ENCODE measurements at places on chromosomes 7 and 10. TPM values are rescaled to one million over a fixed set of nuclear protein-coding genes. Genes with fewer than 3 reads are reported as not detected.

Gene SLC26A5
- 0.06 TPM for polyA plus RNA-seq

Gene AKR1C8
- not detected for polyA plus RNA-seq

Gene GPC2
- polyA plus RNA-seq, result 2.2 TPM

Gene VCL
- 25.0 TPM for polyA plus RNA-seq

Gene SSC4D
- polyA plus RNA-seq, result 0.59 TPM

Gene WDR86
- polyA plus RNA-seq, result 0.28 TPM

Gene RBP4
- polyA plus RNA-seq, result 0.47 TPM

Gene CELF2
- polyA plus RNA-seq, result 2.2 TPM

Gene MBL2
- polyA plus RNA-seq, result not detected

Gene SLC18A2
- 0.39 TPM for polyA plus RNA-seq

Gene ZNF716
- polyA plus RNA-seq, result not detected

Gene TMEM229A
- polyA plus RNA-seq, result not detected

Gene HOXA1
- 2.1 TPM for polyA plus RNA-seq

Gene ASIC3
- polyA plus RNA-seq, result 1.1 TPM

Gene CYP2W1
- 1.5 TPM for polyA plus RNA-seq

Gene TAS2R4
- polyA plus RNA-seq, result 0.11 TPM

Gene TPK1
- 0.63 TPM for polyA plus RNA-seq

Gene GDF2
- polyA plus RNA-seq, result not detected

Gene HTR5A
- not detected for polyA plus RNA-seq

Gene ACTL6B
- polyA plus RNA-seq, result not detected

Gene TMEM213
- not detected for polyA plus RNA-seq

Gene PWWP2B
- polyA plus RNA-seq, result 17.6 TPM

Gene LRRC27
- 2.6 TPM for polyA plus RNA-seq

Gene OR2A7
- polyA plus RNA-seq, result 1.6 TPM

Gene CALML5
- 185 TPM for polyA plus RNA-seq

Gene CHAT
- polyA plus RNA-seq, result not detected

Gene PI4K2A
- 19.9 TPM for polyA plus RNA-seq

Gene ELOVL3
- polyA plus RNA-seq, result 0.02 TPM

Gene CTBP2
- polyA plus RNA-seq, result 33.3 TPM

Gene PNPLA8
- 11.4 TPM for polyA plus RNA-seq

Gene SLC39A12
- 0.01 TPM for polyA plus RNA-seq

Gene DPP6
- 0.24 TPM for polyA plus RNA-seq

Gene SPDYE9
- not detected for polyA plus RNA-seq

Gene PTPN20
- polyA plus RNA-seq, result 2.3 TPM

Gene ANKRD61
- polyA plus RNA-seq, result 0.04 TPM

Gene TRIM74
- 0.41 TPM for polyA plus RNA-seq

Gene DRGX
- 0.04 TPM for polyA plus RNA-seq

Gene CYP2E1
- polyA plus RNA-seq, result 15.8 TPM

Gene AVPI1
- polyA plus RNA-seq, result 9.8 TPM

Gene PTPRE
- 5.5 TPM for polyA plus RNA-seq

Gene STEAP4
- 3.7 TPM for polyA plus RNA-seq

Gene SOSTDC1
- 2.1 TPM for polyA plus RNA-seq

Gene CYP26A1
- polyA plus RNA-seq, result not detected

Gene PDZD7
- polyA plus RNA-seq, result 0.14 TPM

Gene CDC14C
- not detected for polyA plus RNA-seq

Gene COX15
- 11.9 TPM for polyA plus RNA-seq

Gene ZPBP
- polyA plus RNA-seq, result not detected

Gene HABP2
- not detected for polyA plus RNA-seq

Gene HOXA3
- polyA plus RNA-seq, result 4.3 TPM

Gene ALDH18A1
- polyA plus RNA-seq, result 18.5 TPM
